ENCODE measurements at places on chromosomes 11 and 22. TPM values are rescaled to one million over a fixed set of nuclear protein-coding genes. Genes with fewer than 3 reads are reported as not detected.

NPAS4 gene
- not detected for total RNA-seq

NRIP3 gene
- 3.1 TPM for total RNA-seq

CST6 gene
- total RNA-seq: 0.34 TPM

NCF4 gene
- 8.5 TPM for total RNA-seq

SLC36A4 gene
- 18.0 TPM for total RNA-seq

IRAG1 gene
- total RNA-seq: 0.09 TPM

FIBIN gene
- not detected for total RNA-seq

Data from activated T-cell treated with anti-CD3 and anti-CD28 coated beads, Interleukin-2, amount 50 U/mL, for 72 hours (primary cell).